ENCODE measurements at places on chromosomes 4 and X.

DNA sequence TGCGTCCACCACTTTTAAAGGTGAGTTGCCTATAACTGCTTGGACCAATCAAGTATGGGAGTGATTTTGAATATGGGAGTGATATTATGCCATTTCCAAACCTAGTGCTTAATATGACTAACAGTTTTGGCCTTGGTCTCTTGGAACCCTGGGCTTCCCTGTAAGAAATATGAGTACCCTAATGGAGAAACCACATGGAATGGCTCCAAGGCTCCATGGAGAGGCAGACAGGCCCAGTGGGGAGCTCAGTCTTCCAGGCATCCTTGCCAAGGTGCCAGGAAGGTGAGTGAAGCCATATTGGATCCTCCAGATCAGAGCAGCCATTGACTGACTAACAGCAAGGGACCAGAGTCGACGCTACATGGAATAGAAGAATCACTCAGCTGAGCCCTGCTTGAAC is 53.2 kb downstream of the MAML3 start:
- no peak for DNase-seq

DNA sequence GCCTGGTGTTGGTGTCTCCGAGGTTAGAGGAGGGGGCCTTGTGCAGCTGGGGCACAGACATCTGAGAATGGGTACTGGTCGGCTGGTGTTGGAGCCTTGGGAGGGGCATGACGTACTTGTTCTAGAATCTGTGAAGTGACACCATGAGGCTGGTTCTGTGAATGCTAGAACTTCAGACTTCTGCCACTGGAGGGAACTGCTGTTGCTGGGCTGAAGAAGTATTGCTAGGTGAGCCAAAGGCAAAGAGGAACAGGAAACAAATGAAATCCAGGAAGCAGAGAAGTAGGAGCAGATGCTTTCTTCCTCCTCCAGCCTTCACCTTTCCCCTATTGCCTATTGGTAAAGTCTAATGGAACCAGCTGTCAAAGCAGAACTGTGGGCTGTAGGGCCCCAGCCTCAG is 120.9 kb upstream of the DDIT4L start:
- no peak for DNase-seq

- DNase-seq, result no peak
These were observed 672 bp downstream of the TCEAL3 start for GRCh38 chrX:103608306-103608963.

DNA sequence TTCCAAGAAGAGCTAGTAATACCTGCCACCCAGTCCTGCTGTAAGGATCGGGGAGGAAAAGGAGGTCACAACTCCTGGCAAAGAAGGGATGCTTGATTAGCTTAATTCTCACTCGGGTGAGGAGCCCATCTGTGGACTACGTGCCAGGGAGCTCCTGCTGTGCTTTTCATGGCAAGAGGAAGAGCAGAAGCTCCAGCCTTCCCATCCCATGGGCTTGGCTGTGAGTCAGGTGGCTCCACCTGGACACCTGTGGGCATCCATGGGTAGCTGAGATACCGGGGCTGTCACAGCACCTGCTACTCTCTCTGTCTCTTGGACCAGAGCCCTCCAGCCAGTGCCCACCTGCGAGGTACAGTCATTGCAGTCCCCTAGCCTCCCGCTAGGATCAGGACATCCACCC is 18.0 kb downstream of the CLNK start:
- DNase-seq, result no peak

GRCh38 chr4:42709392-42710065 is 52.6 kb upstream of the ATP8A1 start:
- DNase-seq, result no peak

DNA sequence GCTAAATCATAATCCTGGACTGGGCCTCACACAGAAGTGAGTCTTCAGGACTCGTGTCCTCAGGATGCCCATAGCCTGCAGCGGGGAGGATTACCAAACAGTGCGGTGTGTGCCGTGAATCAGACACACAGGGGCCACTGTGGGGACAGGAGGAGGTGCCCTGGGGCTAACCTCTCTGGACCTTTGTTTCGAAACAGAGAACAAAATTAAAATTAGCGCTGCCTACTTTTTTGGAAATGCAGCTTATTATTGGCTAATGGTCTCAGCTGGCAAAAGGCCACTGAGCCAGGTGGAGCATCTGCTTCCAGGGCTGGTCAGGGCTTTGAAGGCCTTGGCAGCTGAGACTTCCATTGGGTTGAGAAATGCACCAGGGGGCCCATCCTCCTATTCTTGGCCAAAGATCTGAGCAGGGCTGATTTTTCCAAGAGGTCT is 236.2 kb downstream of the EVC2 start:
- no peak for DNase-seq

- no peak for DNase-seq
These were observed 16.0 kb downstream of the UBA6 start for GRCh38 chr4:67684839-67685531.

- DNase-seq, result no peak
These were observed 36.7 kb upstream of the PLK4 start for GRCh38 chr4:127843704-127844600.

- no peak for DNase-seq
These were observed 949.7 kb upstream of the TENM3 start for GRCh38 chr4:181293541-181293940.

- DNase-seq, result no peak
These were observed 483.5 kb downstream of the ACTRT1 start for GRCh38 chrX:127568691-127569090.

DNA sequence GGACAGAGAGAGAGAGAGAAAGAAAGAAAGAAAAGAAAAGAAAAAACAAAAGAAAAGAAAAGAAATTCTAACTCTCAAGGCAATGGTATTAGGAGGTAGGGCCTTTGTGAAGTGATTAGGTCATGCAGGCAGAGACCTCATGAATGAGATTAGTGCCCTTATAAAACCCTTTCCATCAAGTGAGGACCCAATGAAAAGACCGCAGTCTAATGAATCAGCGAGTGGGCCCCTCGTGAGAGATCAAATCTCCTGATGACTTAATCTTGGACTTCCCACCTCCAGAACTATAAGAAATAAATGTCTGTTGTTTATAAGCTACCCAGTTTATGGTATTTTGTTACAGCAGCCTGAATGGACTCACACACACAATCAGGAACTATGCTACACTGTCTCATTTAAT is 16.9 kb downstream of the AASDH start:
- no peak for DNase-seq

- no peak for DNase-seq
These were observed 415.0 kb downstream of the BCOR start for GRCh38 chrX:39682778-39683177.

- DNase-seq, result no peak
These were observed 7.5 kb upstream of the RUFY3 start for GRCh38 chr4:70714079-70714887.

DNA sequence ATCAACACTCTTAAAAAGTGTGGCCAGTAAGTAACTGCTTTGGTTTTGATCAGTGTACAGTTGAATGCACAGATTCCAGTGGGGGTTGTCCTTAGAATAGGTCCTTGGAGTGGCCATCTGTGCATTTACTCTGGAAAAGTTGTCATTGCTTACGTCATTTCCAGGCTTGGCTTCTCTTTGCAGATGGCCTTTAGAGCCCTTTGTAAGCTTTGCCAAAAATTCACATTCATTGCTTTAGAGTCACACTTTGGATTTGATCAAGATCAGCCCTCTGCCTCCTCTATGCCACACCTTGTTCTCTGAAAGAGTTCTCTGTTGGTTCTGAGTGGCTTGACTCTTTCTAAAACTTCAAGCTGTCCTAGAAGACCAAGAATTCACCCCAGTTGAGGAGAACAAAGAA is 83.9 kb downstream of the MAMLD1 start:
- no peak for DNase-seq

Measured in NCI-H1694 treated with DMSO at 0.1 percent for 48 hours (cell line).